ENCODE measurements at places on chromosomes 11 and 22.

DNA sequence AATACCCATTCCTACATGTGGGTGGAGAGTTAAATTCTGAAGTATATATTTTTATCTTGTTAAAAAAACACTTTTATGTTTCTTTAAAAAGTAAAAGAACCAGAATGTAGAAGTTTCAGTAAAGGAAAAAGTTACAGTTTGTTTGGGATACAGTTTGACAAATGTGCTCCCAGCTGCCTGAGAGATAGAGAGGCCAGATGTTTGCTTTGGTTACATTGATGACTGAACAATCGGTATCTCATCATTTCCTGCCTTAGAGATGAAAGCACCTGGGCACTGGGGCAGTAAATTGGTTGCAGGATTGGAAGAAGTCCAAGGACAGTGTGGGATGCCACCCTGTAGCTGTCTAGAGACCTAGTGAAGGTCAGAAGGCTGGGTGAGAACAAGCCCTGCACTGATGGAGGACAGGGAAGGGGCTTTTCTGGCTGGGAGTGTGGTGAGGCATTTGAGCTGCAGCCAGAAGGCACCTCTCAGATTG is 16.6 kb downstream of the MED15 start:
- DNase-seq, result peak; percentile 77

DNA sequence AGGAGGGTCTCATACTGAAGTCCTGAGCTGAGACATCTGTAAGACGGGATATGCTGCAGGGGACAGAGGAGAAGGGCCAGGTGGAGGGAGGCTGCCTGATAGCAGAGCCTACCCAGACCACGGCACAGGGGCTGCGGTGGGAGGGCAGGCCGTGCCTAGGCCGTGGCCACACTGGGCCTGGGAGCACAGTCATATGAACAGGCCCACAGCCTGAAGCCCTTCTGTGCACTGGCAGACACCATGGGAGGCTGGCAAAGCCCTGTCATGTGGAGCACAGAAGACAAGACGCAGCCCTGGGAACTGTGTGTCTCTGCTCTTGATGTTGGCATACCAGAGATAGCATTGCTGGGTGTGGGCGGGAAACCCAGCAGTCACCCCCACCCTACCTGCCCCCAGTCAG is 3.3 kb downstream of the SPATA19 start:
- no peak for DNase-seq

DNA sequence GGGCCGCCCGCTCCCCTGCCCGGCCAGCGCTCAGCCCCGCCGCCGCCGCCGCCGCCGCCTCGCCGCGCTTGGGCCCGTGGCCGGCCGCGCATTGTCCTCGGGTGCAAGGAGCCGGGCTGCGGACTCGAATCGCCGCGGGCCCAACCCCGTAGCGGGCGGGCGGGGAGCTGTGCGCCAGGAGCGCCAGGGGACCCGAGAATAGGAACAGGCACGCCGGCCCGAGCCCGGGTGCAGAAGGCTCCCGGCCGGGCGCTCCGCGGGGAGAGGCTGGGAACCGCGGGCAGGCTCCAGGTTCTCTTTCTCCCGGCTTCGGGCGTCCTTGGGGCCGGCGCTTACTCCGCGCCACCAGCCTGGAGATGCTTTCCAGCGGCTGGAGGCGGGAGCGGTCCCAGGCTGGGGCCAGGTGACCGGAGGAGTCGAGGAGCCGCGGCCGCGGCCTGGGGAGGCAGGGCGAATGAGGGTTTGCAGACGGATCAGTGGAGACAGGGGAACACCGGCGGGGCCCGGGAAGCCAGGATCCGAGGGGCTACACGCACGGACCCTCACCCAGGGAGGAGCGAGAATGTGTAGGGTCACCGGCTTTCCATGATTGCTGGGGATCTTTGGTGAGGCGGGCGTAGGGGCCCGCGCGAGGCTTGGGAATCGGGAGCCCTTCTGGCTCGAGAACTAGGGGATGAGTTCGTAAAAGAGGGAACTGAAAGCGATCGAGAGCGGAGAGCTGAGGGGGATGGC is 726 bp downstream of the PKNOX2 start:
- DNase-seq, result no peak

DNA sequence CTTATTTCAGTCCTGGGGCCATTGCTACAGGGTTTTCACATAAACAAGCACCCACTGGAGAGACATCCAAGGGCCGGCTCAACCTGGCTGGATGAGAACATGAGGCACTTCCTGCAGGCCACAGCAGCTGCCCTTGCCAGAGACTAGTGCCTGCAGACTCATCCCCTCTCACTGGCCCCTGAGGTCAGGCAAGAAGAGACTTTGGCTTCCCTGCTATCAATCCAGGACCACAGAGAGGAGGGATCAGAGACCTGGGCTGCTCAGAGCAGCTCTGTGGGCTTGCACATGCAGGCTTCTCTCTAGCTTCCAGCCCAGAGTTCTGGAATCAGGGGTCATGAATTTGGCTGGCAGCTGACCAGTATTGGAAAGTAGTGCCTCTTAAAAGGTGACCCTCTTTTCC is 79.5 kb downstream of the CABIN1 start:
- DNase-seq, result no peak

- peak; percentile 45 for DNase-seq
Measured at GRCh38 chr22:40855979-40856512, 393 bp downstream of the ST13 start.

- no peak for DNase-seq
Measured at GRCh38 chr11:113141010-113141409, 173.4 kb upstream of the TTC12 start.

DNA sequence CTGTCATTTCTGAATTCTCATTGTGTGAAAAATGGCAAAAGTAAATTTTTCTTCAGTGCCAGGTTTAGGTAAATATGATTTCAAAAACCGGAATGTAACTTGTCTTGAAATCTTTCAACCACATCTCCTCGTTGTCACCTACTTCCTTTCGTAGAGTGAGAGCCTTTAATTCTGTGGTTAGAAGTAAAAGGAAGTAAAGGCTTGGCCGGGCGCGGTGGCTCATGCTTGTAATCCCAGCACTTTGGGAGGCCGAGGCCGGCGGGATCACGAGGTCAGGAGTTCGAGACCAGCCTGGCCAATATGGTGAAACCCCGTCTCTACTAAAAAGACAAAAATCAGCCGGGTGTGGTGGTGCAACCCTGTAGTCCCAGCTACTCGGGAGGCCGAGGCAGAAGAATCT is 29.8 kb downstream of the SGSM3 start:
- DNase-seq, result peak; percentile 89

GRCh38 chr11:59674291-59674690 is 5.5 kb upstream of the PATL1 start:
- DNase-seq, result no peak

- DNase-seq, result no peak
Measured at GRCh38 chr22:23742505-23743264, 8.2 kb downstream of the ZNF70 start.

- peak; percentile 11 for DNase-seq
Measured at GRCh38 chr11:47946682-47947559, 33.4 kb upstream of the PTPRJ start.

GRCh38 chr11:10387206-10388083 is 67.6 kb upstream of the AMPD3 start:
- DNase-seq, result no peak

- no peak for DNase-seq
Measured at GRCh38 chr22:26103023-26103422, 66.2 kb upstream of the SEZ6L start.

DNA sequence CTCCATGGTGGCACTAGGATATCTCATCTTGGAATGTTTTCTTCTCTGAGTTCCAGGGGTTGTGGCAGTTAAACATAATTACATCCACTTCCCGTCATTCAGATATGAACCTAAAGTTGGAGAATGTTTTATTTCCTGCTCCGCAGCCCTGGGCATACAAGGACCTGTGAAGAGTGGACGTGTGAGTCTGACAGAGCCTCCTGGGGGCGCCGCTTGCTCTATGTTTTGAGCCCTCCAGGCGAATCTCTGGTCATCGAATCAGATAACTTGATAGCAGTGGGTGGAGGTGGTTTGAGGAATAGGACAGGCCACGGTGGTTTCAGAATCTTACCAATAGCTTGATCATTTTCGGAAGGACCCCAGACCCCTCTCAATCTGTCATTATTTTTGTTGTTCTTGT is 174.2 kb downstream of the NTM start:
- no peak for DNase-seq

GRCh38 chr11:110339456-110340250 is 43.2 kb upstream of the RDX start:
- peak; percentile 38 for DNase-seq

DNA sequence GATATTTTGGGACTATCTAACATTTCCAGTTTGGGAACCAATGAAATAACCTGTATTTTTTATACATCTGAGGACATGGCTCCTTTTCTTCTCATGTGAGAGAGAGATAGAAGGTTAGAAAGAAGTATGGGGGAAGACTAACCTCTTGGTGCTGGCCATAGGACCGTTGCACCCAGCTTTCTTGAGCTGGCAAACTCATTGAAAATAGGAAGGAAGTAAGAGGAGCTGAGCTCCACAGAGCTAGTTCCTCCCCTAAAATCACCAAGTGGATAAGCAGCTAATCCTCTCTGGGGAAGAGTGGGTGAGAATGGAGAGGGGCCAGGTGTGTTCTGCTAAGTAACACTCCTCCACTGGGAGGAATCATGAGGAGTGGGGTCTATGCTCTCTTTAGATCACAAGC is 387.4 kb upstream of the CADM1 start:
- DNase-seq, result no peak

DNA sequence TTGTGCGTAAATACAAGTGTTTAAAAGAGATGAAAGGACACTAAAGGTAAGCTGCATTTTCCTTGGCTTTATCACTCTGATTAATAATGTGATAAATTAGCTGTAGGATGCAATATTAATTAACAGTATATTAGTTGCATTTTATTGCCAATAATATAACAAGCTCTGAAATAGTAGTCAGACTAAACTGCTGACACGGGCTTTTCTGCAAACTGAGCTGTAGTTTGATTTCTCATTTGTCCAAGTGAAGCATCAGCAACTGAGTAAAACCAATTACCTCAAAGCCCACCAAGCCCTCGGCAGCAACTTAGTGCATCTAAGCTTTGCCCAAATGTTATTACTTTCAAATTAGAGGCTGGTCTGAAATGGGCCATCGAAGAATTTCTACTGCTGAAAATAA is 33.5 kb downstream of the ARL14EP start:
- DNase-seq, result no peak

DNA sequence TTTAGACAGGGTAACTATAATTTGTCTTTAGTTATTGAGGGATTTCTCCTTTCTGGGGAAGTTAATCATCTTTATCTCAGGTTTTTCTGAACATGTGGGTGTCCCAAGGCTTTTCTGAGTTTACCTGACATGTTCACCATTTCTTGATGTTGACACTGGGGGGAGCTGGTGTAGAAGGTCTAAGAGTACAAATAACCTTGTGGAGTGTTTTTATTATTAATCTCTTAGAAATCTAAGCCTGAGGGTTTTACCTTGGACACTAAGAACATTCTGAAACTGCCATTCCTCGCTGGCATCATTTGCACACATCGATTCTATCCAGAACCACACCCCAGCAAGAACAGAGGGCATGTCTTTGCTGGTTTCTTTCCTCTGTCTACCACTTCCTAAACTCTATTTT is 15.6 kb upstream of the C11orf91 start:
- peak; percentile 55 for DNase-seq

DNA sequence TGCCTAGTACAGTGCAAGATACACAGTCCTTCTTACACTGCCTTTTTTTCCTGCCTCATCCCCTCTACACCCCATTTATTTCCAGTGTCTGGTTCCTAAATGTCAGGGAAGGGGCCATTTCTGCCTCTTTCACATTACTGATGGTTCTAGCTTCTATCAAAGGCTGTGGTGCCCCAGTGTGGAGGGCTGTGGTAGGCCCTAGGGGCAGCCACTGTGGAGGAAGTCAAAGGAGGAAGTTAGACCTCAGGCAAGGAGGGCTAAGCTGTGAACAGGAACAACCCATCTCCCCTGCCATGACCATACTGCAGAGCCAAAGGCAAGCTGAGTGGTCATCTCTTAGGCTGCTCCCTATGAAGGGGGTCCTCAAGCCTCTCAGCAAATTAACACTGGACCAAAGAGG is 81.9 kb upstream of the CRTAM start:
- peak; percentile 36 for DNase-seq

DNA sequence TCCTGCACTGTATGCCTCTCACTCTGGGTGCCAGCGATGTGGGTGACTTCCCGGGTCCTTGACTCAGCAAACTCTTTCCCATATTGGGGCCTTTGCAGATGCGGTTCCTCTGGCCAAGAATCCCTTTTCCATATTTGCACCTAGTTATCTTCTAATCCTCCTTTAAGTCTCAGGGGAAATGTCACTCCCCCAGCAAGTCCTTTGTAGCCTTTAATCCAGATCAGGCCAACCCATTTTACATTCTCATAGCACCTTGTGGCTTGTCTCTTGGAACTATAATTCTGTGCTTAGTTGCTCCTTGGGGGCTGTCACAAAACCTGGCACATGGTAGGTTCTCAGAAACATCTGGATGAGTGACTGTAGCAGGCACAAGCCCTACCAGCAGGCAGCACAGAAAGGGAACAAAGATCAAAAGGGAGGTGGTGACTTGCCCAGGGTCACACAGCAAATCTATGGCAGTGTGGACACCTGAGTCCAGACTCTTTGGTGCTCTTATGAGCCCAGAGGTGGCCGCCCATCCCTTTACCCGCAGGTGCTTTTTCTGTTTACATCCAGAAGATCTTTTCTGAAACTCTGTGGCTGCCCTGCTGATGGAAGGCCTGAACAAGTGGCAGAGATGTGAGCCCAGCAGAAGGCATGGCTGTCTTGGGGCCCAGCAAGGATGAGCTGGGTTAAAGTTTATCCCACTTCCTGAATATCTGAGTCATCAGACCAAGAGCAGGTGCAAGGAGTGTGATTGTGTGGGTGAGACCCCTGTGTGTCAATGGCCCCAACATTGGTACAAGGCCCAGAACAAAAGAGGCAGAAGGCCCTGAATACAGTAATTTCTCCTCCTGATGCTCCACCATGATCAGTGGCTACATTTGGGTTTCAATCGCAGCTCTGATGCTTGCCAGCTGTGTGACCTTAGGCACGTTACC is 78.6 kb upstream of the GRK3 start:
- DNase-seq, result peak; percentile 37

- DNase-seq, result no peak
Measured at GRCh38 chr11:8759634-8760033, 77.0 kb downstream of the RPL27A start.

DNA sequence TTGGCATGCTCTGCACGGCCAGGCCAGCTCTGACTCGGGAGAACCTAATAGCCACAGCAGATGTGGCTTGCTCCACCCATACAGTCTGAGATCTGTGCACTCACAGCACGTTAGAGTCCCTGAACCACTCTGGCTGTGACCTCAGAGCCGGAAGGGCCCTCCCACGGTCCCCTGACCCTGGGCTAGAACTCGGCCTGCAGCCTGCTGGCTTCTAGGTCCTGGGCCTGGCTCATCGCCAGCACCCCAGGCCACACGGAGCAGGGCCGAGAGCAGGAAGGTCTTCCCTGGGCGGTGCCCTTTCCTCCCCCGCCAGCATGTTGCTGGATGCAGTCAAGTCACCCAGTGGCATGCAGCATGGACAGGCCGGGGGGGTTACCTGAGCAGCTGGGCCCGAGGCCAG is 35.3 kb upstream of the TTLL12 start:
- no peak for DNase-seq
